A549 (cell line): ENCODE measurements at places on chromosomes 16 and 17. TPM values are rescaled to one million over a fixed set of nuclear protein-coding genes. Genes with fewer than 3 reads are reported as not detected.

TLCD3B gene
- 0.35 to 0.71 TPM (median 0.68 TPM) in 3 replicates for polyA plus RNA-seq

GGT6 gene
- polyA plus RNA-seq = not detected in 3 replicates

BRCA1 gene
- polyA plus RNA-seq = 41.0 to 45.5 TPM (median 41.6 TPM) in 3 replicates

YBX2 gene
- 0.22 to 0.57 TPM (median 0.36 TPM) in 3 replicates for polyA plus RNA-seq

SLC13A2 gene
- polyA plus RNA-seq = not detected in 3 replicates

DNA sequence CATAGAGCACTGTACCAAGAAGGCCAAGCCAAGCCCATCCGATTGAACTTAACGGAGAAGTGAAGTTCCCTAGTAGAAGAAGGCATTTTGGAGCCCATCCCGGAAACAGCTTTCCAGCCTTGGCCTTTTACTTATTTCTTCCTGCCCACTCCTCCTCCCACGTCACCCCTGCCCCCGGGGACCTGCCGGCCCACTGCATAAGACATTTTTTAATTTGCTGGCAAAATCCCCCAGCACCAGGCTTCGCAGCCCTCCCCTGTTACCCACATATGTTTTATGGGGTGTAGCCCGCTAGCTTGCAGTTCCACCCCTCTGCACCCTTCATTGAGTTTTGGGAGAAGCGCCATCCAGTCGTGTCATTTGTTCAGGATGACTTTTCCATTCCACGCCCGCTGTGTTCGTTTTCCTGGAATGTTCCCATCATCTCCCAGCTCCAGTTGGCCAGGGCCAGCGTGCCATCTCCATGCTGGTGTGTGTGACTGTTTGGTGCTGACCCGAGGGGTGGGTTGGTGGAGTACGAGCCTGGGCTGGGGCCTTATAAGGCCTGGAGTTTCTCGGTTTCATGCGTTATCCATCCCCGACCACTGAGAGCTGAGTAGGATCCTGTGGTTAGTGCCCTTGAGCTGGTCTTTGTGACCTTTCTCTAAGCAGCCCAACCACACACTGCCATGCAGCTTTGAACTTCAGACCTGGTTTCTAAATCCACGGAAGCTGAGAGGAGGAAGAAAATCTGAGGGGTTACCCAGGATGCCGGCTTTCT, 20.0 kb upstream of the TBX2 start:
- no peak for DNase-seq

GRCh38 chr17:3809135-3809534, 8.1 kb upstream of the ITGAE start:
- no peak for DNase-seq

DNA sequence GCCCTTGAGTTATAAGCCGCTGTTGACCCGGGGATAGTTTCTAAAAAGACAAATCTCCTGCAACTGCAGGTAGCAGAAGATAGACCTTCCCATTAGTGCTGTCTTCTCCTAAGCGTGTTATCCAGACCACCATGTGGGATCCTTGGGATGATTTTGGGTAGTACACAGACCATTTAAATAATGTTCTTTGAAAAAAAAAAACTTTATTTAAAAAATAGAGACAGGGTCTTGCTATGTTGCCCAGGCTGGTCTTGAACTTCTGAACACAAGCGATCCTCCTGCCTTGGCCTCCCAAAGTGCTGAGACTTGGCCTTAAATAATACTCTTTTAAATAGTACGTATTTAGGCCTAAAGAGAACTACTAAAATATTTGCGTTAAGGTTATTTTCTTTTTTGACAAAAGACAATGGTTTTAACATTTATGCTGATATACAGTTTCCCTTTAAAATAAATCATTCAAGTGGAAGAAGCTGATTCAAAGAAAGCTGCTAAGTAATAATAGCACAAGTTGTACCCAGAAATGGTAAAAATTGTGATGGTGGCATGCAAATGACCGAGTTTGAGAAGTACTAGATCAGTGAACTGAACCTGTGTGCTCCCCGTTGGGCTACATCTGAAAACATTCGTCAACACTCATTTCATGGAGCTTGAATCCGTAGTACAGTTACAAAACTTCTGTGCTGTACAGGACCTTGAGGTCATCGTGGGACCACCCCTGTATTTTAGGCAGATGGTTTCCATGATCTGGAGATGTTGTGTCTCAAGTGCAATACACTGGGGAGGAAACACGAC, 24.0 kb downstream of the SMARCE1 start:
- DNase-seq = no peak

GRCh38 chr17:7184091-7184488, 4.9 kb upstream of the ASGR1 start:
- DNase-seq = no peak

DNA sequence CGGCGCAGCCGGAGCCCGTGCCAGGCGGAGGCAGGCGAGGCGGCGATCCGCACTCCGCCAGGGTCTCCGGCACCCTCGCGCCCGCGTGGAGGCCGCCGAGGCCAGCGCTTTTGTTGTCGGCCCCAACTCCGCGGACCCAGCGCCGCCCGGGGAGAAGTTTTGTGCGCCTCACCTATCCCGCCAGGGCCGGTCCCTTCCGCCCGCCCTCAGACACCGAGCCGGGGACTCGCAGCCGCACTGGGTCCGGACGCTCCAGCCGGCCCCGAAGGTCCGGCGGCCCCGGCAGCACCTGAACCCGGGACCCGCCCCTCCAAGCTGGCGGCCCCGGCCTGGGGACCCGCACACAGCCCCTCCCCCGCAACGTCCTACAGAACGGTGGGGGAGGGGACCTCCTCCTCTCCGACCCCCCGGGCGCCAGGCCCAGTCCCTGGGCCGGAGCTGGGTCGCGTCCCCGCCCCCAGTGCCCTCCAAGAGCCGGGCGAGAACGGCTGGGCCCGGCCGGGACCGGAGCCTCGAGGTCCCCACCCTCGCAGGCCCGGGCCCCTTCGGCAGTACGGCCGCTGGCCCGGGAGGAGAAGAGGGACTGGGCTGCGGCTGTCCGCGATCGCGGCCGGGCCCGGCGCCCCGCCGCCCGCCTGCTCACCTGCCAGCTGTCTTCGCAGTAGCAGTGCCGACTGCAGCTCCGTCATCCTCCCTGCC, 698 bp downstream of the UBE2G1 start:
- DNase-seq = peak; percentile 35

- no peak for DNase-seq
These were observed 138.4 kb upstream of the GSE1 start for GRCh38 chr16:85474621-85475217.
